Daoy (cell line): ENCODE measurements at places on chromosomes 4 and X. TPM values are rescaled to one million over a fixed set of nuclear protein-coding genes. Genes with fewer than 3 reads are reported as not detected.

DNA sequence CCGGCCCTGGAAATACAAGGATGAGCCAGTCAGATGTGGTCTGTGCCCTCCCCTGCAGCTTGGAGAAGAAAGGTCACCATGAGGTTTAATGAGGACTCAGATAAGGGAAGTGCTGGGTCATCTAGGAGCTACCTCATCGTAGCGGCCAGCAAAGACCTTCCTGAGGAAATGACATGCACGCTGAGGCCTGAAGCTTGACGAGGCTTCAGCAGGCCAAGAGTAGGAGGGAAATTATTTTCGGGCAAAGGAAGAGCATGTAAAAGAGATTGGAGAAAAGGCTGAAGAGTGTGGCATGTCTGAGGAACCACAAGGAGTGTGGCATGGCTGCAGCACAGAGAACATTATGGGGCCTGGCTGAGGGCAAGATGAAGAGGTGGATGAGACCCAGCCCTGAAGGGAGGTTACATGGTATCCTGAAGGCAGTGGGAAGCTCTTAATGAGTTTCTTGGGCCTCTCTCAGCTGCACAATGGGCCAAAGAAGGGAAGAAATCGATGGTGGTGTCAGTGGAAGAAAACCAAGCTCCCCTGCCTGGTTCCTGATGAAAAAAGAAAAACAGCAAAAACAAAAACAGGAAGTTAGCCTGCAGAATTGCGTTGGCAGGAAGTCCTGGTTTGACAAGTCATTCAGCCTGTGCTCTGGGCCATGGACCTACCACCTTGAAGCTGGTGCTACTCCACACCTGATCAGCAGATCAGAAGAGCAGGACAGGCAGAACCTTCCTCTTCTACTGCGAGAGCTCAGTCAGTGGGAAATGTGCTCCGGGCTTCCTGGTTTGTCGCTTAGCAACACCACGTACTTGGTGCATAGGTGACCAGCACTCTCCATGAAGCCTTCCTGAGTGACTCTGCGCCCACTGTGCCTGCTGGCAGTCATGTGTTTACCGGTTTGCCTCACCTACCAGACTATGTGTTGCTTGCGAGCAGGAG, 134.5 kb upstream of the KLF3 start:
- DNase-seq = no peak

The CDKL2 gene
- total RNA-seq = 0.06 TPM in 1 of 2 replicates, not detected in the other

The SHOX gene
- total RNA-seq = not detected in 2 replicates

The CDX4 gene
- total RNA-seq = not detected in 2 replicates
